ENCODE measurements at places on chromosomes 5 and 9.
A peak's percentile ranks its signal among the peaks of the same experiment; 100 is the strongest.

GRCh38 chr9:27085456-27085855, 23.6 kb upstream of the TEK start:
- DNase-seq = no peak

DNA sequence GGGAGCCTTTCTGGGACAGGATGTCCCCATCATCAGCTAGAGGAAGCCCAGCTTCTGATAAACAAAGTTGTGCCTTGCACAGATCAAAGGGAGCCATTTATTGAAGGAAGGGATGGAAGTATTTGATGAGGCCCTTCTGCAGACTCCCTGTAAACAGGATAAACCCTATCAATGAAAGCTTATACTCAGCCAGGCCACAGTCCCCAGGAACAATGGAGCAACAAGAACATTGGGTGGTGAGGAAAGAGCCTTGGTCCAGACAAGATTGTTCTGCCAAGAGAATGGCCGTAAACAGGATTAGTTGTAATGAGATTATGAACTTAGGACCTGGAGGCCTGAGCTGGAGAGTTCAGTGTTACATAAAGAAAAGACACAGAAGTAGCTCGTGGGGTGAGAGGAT, 40.5 kb upstream of the LIFR start:
- no peak for DNase-seq

- peak; percentile 71 for DNase-seq
Observed at GRCh38 chr9:72843520-72844439, 109.1 kb downstream of the ALDH1A1 start.

DNA sequence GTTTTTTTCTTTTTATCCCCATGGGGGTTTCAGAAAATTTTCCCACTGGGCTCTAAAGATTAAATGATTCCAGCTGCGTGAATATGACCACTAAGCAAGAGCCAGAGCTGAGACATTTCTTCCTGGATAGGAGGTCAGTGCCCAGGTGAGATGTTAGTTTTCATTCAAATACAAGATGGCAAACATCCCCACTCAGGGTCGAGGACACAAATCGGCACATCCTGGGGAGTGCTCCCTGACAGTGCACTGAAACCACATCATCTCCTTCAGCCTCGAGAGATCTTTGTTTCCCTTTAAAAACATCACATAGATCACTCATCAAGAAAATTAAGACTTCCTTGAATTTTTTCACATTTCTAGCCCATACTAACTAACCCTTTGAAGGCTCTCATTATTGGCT, 273.2 kb upstream of the PANK3 start:
- DNase-seq = no peak

DNA sequence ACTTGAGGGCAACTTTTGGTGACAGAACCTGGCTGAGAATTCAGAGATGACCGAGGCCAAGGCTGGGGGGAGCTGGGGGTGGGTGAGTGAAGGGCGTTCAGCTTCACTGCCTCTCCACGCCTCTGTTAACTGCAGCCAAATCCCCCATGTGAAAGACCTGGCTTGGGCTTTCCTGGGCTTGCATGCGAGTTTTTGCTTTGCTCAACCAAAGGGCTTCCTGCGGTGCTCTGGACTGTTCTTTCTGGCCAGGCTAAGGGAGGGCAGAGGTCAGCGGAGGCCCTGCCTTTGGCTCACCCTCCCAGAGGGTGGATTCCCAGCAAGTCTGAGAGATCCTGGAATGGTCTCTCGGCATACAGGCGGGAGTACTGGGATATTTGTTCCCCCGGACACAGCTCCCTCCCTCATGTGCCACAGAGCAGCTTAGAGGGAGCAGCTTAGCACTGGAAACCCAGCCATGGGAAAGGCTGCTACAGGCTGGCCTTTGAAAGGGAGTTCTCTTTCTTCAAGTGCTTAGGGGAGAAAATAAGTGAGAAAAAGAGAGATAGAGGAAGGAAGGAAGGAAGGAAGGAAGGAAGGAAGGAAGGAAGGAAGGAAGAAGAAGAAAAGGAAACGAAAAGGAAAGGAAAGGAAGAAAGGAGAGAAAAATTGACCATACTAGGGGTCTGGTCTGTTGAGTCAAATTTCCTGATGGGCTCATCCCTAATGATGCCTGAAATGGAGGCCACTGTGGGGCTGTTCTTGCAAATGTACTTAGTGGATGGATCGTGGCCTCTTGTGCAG, 158.8 kb downstream of the FGF18 start:
- DNase-seq = no peak

DNA sequence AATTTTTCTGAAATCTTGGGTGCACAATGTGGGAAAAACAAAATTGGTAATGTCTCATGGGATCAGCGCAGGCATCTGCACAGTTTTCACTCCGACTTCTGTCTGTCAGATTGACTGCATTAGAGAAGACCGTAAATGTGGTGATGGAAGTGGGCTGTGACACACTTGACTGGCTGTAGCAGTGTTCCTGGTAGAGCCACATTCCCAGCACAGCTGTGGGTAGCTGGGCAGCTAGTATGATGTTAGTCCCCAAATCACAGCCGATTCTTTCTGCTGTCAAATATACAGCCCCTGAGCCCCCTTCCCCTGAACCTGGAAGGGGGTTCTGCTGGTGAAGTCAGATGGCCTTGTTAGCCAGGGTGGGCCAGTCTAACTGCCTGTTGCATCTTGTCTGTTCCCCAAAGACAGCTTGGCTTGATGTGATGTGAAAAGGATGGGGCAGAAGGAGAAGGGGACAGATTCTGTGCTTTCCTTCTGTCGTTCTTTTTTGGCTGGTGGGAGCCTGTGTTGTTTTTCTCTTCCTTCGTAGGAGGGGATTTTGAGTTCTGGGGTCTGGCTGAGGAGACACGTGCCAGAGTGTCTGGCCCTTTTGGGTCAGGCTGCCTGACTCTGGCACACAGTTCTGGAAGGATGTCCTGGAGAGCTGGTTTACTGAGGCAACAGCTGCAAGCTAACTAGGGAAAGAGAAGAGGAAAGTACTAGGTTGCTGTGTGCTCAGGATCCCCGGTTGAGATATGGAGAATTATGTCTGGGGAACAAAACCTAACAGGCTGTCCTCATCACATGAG, 66.4 kb upstream of the SPRY4 start:
- no peak for DNase-seq

DNA sequence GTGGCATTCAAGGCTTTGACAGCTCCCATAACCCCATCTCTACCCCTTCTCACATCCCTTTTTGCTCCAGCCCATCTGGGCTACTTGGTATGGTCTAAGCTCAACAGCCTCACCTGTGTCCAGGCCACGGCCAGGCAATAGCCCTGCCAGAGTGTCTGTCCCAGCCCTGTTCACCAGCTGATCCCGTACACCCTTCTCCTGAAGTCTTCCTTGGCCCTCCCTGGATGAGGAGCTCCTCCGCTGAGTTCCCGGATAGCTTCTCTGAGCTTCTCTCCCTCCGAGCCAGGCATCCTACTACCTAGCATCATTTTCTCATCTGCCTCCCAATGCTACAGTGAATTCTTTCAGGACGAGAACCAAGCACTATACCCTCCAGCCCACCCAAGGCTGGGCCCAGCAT, 208.2 kb downstream of the DAB2IP start:
- DNase-seq = no peak
